ENCODE measurements at places on chromosomes 7 and 10. TPM values are rescaled to one million over a fixed set of nuclear protein-coding genes. Genes with fewer than 3 reads are reported as not detected.

NOM1 gene
- 33.9 TPM for total RNA-seq

LIPJ gene
- not detected for total RNA-seq

CPVL gene
- 5.3 TPM for total RNA-seq

MMS19 gene
- 58.1 TPM for total RNA-seq

NODAL gene
- total RNA-seq = 1.2 TPM

NRP1 gene
- total RNA-seq = 74.2 TPM

- ATAC-seq = no peak
Measured at GRCh38 chr10:130040817-130041330, 69.8 kb downstream of the C10orf143 start.

GRCh38 chr10:133388973-133389818 is 4.8 kb upstream of the MTG1 start:
- ATAC-seq = no peak

- no peak for ATAC-seq
Measured at GRCh38 chr7:88700725-88701124, 58.8 kb upstream of the ZNF804B start.

GRCh38 chr7:67564959-67565358 is 568.3 kb downstream of the TYW1 start:
- ATAC-seq = no peak
